ENCODE measurements at places on chromosomes 6 and 20. TPM values are rescaled to one million over a fixed set of nuclear protein-coding genes. Genes with fewer than 3 reads are reported as not detected.

DNA sequence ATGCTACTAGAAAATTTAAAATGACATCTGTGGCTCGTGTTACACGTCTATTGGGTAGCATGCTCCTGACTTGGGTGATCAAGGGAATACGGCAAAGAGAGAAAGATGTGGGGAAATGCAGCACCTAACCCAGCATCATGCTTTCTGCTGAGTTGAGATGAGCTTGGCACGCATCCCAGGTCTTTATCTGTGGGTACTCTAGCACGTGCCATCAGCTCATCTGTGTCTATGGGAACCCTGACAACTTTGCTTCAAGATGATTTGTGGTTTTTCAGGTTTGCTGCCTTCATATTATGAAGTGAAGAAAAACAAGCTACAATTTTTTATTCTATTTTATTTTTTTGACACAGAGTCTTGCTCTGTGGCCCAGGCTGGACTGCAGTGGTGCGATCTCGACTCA lies 21.0 kb downstream of the RNASET2 start:
- peaks cover 24% of the 10 kb centered on the region for H3K36me3 ChIP-seq
- H3K4me1 ChIP-seq: peaks cover 9% of the 10 kb centered on the region
- no peak for DNase-seq
- no peaks in the 10 kb centered on the region for H3K27me3 ChIP-seq

ARG1 gene
- total RNA-seq: 0.53 TPM

DNA sequence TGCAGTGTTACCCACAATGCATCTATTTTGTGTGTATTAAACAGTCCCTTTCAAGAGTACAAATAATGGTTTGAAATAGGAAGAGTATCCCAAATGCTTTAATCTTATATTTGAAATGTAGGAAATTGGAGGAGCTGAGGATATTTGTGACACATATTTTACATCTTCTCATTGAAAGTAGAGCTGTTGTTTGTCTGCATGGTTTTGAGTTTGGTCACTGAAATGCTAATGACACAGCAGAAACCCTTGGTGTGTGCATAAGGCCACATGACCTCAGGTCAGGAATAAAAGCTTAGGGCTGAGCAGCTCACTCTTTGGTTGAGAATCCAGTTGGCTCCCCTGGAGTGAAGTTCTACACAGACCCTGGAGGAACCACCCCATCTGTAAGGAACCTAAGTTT lies 49.8 kb downstream of the TPD52L1 start:
- H3K4me1 ChIP-seq: peaks cover 20% of the 10 kb centered on the region
- H3K4me3 ChIP-seq: no peak overlapping the region
- H3K27me3 ChIP-seq: peaks cover 4% of the 10 kb centered on the region
- no peak for DNase-seq
- no peak overlapping the region for H3K27ac ChIP-seq
- no peaks in the 10 kb centered on the region for H3K36me3 ChIP-seq

DNA sequence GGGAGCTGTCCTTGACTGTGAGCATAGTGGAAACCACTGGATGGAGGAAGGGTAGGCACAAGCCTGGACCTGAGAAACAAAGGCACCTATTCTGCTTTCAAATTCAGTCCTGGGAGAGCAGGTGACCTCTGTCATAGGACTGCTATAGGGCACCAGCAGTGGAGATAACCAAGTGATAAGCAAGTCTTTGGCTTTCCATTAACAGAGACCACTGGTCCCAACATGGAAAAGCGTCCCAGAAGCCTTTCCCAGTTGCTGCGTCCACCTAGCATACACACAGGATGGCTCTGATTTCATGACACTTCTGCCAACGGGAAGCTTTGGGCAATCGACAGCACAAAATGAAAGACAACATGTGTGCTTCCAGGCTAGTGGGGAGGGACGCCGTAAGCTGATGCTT lies 8.9 kb downstream of the SLC22A3 start:
- H3K4me1 ChIP-seq: peaks cover 8% of the 10 kb centered on the region
- no peak overlapping the region for H3K27ac ChIP-seq
- DNase-seq: no peak
- H3K27me3 ChIP-seq: no peaks in the 10 kb centered on the region

DNA sequence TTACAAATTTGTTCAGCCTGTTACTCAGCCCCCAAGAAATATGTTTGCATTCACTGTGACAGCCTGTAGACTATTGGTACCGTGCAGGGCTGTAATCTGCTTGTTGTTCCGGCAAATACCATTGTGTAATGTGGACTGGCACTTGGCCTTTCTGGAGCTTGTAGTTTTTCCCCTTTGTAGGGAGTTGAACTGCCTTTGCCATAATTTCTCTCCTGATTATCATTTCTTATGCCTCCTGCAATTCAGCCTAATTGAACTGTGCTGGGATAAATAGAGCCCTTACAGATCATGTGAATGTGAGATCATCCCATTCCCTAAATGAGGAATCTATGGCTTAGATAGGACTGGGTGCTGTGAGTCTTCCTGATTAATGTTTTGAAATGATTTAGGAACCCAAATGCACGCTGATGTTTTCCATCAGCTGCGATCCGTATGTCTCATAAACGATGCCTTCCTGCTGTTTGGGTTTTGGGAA lies 185.1 kb downstream of the JARID2 start:
- H3K4me3 ChIP-seq: no peak overlapping the region
- DNase-seq: no peak
- no peaks in the 10 kb centered on the region for H3K27me3 ChIP-seq
- H3K27ac ChIP-seq: peak overlapping the region; percentile 55
- peaks cover 95% of the 10 kb centered on the region for H3K4me1 ChIP-seq

GRCh38 chr20:3436864-3437574 lies 29.6 kb upstream of the DNAAF9 start:
- H3K27me3 ChIP-seq: no peaks in the 10 kb centered on the region
- no peak overlapping the region for H3K4me3 ChIP-seq
- H3K27ac ChIP-seq: no peak overlapping the region
- H3K4me1 ChIP-seq: peaks cover 3% of the 10 kb centered on the region
- no peaks in the 10 kb centered on the region for H3K36me3 ChIP-seq

DNA sequence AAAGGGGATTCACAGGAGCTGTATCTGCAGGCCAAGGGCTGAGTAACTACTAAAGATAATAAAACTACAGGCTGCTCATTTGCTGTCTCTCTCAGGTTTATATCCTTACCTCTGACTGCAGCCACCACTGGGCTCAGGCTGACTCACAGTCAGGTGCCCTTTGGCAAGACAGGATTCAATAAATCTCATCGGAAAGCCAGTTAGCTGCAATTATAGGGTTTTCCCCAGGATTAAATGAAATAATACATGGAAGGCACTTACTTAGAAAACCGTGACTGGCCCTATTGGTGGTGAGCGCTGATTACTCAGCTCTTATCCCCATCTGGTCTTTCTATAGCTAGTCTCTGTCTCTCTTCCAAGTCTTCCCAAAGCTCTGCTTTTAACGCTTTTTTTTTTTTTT lies 26.4 kb downstream of the RMND1 start:
- H3K36me3 ChIP-seq: peaks cover 58% of the 10 kb centered on the region
- DNase-seq: no peak
- H3K27me3 ChIP-seq: no peaks in the 10 kb centered on the region

KHDC1L gene
- total RNA-seq: not detected

Data from WTC11 (cell line).